ENCODE measurements at places on chromosomes 12 and 14.

GRCh38 chr12:79614730-79615129 lies 76.0 kb downstream of the PAWR start:
- DNase-seq = no peak

GRCh38 chr12:121793838-121794533 lies 498 bp upstream of the RHOF start:
- DNase-seq = peak; percentile 71

- DNase-seq = peak; percentile 13
Measured at GRCh38 chr12:6696690-6697583, 3.7 kb downstream of the PIANP start.

DNA sequence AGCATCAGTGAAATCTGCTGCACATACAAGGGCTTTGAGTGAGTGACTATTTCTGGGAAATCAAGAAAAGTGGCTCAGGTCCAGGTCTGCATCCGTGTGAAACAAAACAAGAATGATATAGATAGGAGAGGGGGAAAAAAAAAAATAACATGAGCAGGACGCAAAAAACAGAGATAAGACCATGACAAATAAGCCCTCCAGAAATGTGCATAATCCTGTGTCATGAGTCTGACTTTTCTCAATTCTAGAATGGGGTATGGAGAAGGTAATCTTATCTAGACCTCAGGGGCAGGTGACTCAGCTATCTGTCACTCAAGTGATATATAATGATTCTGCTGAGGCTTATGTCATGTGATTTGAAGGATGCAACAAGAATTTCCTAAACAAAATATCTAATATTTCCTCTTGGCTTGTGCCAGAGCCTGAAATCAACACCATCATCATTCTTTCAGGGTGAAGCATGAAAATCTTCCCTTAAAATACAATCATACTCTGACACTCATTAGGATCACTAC lies 250.0 kb downstream of the PHLDA1 start:
- DNase-seq = no peak

- DNase-seq = no peak
Measured at GRCh38 chr12:120822832-120823503, 81.2 kb downstream of the SPPL3 start.

Measured in renal cortical epithelial cell (primary cell).